ENCODE measurements at places on chromosomes 12 and 14.

DNA sequence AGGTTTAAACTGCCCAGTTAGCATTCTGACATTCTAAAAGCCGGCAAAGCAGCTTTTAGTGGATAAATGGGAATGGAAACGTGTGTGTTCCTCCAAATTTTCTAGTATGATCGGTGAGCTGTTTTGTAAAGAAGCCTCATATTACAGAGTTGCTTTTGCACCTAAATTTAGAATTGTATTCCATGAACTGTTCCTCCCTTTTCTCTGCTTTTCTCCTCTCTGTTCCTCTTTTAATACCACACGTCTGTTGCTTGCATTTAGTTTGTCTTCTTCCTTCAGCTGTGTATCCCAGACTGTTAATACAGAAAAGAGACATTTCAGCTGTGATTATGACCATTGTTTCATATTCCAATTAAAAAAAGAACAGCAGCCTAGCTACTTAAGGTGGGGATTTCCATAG is 10.7 kb downstream of the DYRK2 start:
- no peak for DNase-seq

DNA sequence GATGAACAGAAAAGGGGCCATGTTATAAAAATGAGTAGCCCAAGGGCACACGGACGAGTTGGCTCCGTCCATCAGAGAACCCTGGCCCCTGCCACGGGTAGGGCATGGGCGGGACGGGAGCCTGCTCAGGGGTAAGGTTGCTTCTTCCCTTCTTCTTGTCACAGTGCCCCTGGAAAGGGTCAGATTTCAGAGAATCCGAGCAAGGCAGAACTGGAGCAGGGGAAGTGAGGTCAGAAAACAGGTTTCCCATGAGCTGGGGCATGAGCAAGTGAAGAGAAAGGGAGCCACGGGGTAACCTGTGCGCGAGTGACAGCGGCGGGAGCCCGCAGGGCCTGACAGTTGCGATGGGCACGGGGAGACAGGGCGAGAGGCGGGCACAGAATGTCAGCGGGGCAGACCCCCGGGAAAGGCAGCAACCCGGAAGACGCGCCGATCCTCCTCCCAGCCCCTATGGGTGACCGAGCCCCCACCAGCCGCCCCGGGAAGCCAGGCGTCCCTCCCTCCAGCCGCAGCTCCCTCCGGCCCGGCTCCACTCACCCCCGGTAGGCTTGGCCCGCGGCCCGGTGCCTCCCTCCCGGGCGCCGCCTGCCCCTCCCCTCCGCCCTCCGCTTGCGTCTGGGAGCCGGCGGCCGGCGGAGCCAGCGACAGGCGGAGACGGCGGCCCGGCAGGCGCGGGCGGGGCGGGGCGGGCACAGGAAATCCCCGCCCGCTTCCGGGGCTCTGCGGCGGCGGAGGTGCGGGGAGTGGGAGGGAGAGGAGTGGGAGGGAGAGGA is at the start of gene ZNF641:
TSS of gene ZNF641 (minus strand) at position 671 of the 773 bp plus-strand sequence. CDS start 2,829 bp downstream, outside the sequence.
- DNase-seq = peak; percentile 82

GRCh38 chr14:34387974-34388516 is 74.0 kb downstream of the SPTSSA start:
- no peak for DNase-seq

DNA sequence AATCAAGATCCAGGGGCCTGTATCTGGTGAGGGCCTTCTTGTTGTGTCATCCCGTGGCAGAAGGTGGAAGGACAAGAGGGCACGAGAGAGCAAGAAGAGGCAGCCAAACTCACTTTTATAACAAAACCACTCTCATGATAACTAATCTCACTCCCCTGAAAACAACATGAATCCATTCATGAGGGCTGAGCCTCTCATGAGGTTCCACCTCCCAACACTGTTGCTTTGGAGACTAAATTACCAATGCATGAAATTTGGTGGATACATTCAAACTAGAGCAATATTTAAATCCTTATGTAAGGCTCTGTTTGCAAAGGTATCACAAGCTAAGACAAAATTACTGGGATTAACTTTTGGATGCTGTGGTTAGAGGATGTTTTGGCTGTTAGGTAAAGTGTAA is 470.1 kb upstream of the NOVA1 start:
- DNase-seq = no peak

GRCh38 chr12:14514154-14514842 is 53.4 kb downstream of the PLBD1 start:
- peak; percentile 39 for DNase-seq

GRCh38 chr12:101889211-101889752 is 11.9 kb downstream of the DRAM1 start:
- DNase-seq = no peak

DNA sequence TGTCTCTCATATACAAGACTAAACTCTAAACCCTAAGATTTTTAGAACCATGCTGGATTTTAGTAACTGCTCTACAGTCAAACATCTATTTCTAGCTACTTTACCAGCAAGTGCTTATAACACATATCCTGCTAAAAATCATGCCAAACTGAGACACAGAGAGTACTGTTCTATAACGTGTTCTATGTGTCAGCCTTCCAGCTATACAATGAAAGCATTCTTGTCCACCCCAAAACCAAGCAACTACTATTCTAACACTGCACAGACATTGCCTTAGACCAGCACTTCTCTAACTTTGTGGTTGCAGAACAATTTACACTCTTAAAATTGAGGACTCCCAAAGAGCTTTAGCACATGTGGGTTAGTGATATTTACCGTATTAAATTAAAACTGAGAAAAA is 85.7 kb downstream of the SPPL3 start:
- no peak for DNase-seq

DNA sequence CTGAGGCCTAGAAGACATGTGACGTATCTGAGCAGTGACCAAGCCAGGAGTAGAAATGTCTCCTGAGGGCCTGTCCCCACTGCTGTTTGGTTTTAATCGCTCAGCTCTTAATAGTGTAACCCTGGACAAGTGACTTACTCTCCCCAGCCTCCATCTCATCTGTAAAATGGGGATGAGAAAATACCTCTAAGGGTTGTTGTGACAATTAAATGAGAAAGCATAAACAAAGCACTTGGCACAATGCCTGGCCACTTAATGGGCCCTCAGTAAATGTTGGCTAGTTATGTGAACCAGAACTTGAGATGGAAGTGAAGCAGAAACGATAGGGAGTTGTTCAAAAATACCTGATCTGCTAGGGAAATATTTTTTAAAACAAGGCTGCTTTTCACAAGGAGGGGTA is 58.2 kb downstream of the HMGA2 start:
- DNase-seq = no peak

GRCh38 chr12:14910090-14910915 is 24.6 kb upstream of the MGP start:
- no peak for DNase-seq

DNA sequence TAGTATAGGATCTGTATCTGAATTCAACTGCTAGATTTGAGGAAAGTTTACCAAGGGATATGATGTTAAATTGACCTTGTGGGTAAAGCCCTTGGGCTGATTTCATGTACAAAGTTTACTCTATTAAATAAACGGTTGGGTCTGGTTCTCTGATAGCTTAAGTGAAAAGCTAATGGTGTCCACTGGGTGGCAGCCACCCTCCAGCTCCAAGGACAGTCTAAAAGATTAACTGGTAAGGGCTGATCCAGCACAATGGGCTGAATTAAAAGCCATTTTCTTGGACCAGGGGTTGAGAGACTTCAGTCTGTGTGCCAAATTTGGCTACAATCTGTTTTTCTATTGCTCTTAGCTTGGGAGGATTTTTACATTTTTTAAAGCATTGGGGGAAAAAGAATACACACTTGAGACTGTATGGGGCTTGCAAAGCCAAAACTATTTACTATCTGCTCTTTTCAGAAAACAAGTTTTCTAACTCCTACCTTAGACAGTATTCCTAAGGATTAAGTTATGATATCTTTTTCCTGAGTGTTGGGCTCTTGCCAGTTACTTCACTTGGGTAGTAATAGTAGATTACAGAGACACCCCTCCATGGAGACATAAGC is 116.5 kb downstream of the GPHN start:
- peak; percentile 72 for DNase-seq

DNA sequence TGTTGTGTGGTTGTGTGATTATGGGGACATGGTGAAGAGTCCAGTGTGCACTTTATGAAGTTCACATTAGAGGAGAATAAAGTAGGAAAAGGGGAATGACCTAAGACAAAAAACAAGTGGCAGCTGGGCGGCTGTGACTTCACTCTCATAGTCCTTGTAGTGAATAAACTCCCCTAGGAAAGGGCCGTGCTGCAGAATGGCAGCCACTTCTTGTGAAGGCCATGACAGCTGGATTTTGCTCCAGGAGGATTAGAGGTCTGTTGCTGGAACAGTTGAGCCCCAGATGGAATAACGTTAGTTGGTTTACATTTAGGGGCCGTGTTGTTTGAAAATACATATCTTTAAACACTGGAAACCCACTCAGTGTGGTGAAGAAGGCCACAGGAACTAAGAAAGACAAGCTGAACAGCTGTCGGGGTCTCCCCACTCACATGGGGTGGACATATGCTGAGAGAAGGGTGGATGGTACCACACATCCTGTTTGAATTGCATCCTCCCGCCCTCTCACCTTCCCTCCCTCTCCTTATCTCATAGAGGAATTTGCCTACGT is 276.9 kb downstream of the CACNA1C start:
- DNase-seq = no peak

DNA sequence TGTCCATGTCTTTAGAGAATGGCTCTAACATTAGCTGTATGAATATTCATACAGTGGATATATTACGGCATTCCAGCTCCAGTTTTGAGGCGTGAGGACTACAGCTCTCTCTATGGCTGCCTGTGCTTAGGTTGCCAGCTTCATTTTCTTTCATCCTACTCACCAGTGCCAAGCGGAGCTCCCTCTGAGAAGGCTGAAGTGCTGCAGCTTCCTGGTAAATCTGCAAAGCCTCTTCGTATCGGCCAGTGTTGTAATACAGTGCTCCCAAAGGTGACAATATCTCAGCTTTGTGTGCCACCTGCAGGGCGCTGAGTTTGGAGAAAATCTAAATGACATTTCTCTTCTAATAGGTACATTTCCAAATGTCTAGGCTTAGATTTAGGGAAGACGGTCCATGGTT is 19.8 kb upstream of the OVCH1 start:
- DNase-seq = peak; percentile 35

- DNase-seq = no peak
These were observed 30.3 kb downstream of the PPP2R5E start for GRCh38 chr14:63512861-63513260.

DNA sequence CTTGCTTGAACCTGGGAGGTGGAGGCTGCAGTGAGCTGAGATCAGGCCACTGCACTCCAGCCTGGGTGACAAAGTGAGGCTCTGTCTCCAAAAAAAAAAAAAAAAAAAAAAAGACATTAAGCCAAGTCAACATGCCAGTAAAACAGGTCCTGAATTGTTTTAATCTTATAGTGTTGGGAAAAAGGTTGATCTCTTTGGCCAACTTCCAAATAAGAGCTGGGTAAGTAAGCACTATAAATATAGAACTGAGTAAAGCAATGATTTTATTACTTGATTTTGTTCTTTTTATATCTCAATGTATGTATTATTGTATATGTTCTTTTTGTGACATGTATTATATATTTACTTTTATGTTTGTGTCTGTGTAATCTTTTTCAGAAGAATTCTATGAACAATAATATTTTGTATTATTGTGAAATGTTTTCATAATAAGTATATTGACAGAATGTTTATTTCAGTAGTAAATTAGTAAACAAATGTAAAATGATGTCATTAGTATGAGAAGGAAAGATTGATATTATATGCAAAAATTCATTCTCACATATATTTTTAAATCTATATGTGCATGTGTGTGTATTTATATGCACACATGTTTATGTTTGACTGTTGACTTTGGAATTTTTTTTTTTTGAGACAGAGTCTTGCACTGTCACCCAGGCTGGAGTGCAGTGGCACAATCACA is 9.6 kb upstream of the AKAP6 start:
- DNase-seq = no peak

DNA sequence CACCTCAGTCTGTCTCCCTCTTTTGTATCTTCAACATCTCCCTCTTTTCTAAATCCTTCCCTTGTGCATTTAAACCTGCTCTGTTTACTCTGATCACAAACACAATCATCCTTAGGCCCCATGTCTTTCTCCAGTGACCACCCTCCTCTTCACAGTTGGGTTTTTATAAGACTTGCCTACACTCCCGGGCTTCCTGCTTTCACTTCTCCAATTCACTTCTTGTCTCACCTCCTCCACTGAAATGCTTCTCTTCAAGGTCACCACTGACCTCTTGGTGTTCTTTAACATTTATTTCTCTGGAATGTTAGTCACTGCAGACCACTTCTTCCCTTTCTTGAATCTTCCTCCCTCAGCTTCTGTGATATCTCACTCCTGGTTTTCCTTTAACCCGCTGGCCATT is 8.7 kb upstream of the SMCO2 start:
- DNase-seq = no peak

DNA sequence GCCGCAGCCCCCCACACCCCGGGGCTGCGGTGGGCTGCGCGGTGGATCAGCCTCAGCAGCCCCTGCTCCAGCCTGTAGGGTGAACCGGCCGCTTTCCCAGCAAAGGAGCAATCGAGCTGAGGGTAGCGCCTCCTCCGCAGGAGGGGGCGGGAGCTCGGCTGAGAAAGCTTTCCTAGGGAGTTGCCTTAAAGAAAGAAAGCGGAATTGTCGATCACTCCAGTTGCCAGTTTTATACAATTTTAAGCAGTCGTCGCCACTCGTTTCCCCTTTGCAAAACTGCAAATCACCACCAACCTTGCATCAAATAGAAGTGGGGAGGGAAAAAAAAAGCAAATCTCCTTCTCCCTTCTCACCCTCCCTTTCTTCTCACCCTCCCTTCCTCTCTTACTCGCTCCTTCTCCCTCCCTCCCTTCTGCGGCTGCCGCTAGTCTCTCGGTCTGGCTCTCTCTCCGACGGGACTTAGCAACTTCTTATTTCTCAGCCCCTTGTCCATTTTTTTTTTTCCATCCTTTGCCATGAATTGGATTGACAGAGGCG is at the start of gene PDE3A:
TSS of gene PDE3A (plus strand) at position 424 of the 537 bp plus-strand sequence. CDS start 748 bp downstream, outside the sequence.
- DNase-seq = peak; percentile 69
